DMS 273 treated with DMSO at 0.1 percent for 48 hours (cell line): ENCODE measurements at places on chromosomes 1 and 21.
A peak's percentile ranks its signal among the peaks of the same experiment; 100 is the strongest.

GRCh38 chr1:81838600-81839218, 38.0 kb downstream of the ADGRL2 start:
- DNase-seq: no peak

GRCh38 chr1:93804412-93804811, 74.6 kb downstream of the DNTTIP2 start:
- no peak for DNase-seq

DNA sequence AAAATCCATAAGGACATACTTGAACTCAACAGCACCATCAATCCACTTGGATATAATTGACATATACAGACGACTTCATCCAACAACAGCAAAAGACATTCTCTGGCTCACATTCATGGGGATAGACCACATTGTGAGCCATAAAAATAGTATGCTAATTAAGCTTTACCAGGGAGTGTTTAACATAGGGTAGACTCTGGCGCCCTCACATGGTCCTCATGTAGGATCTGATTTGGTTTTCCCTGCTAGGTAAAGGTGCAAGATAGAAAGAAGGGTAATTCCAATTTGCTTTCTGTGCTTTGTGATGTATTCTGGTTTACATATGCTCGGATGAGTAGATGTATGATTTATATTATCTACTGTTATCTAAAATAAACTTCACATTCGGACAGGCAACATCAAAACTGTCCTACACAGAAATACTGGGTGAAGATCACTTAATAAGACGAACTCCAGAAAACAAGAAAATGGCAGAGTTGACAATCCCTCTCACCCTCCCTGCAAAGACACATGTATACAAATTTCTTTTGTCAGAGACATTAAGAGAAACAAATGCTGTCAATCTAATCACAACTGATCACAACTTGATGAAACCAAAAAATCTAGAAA, 27.7 kb downstream of the CR1L start:
- peak; percentile 9 for DNase-seq

DNA sequence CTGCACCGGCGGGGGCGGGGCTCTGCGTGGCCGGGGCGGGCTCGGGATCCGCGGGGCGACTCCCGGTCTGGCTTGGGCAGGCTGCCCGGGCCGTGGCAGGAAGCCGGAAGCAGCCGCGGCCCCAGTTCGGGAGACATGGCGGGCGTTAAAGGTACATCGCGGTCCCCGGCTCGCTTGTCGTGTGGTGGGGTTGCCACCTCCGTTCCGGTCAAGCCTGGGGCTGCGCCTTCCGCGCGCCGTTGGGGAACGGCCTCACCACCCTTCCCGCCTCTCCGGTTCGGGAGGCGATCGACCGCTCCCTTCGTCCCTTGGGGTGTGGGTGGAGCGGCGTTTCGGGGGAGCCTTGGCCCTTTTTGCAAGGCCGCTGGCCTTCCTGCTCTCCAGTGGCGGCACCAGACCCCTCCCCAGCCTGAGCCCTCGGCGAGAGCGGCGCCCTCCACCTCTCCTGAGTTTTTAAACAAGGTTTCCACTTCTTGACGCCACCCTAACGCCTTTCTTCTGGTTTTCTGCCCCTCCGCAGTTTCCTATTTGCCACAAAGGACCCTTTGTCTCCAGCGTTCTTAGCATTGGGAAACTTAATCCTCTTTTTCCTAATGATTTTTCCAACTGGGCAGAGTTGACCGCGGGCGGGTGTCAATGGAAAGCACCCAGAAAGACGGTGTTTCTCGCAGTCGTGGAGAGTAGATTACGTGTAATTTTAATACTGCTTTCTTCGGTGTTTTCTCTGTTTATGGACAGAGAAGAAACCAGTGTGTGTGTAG, at the start of the genes LEPR and LEPROT:
Gene LEPR (plus strand): TSS at position 79 of the 761 bp plus-strand sequence. CDS start 144,898 bp downstream, outside the sequence.
Gene LEPROT (plus strand): TSS at position 79 of the 761 bp plus-strand sequence. CDS start 57 bp downstream, at position 136.
- peak; percentile 91 for DNase-seq

DNA sequence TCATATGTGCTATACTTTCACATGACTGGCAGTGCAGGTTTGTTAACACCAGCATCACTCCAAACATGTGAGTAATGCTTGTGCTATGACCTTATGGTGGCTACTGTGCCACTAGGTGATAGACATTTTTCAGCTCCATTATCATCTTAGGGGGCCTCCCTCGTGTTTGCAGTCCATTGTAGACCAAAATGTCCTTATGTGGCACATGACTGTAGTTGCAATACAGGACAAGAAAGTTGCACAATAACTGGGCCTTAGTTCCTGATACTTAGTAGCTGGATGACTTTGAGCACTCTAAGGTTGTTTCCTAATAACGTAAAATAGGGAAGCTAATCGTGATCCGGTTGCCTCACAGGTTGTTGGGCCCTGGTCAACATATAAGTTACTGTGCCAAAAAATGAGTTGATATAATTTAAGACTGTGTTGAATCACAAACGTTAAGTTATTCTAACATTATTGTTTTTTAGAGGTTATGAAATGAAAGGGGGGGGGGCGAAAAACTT, 511 bp upstream of the SNX27 start:
- no peak for DNase-seq

GRCh38 chr1:164630626-164631396, 71.8 kb downstream of the PBX1 start:
- no peak for DNase-seq

DNA sequence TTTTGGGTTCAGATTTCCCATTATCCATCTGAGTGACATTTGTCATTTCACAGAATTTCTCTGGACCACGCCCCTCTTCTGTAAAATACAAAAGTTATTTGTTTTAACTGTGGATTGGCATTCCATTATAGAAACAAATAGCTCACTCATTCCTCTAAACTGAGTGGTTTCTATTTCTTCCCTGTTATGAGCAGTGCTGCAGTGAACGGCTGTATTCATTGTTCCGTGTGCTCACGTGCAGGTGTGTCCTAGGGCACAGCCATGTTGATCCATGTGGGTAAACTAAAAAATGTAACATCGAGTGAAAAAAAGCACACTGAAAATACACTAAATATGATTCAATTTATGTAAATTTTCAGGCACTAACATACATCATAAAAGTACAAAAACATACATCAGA, 27.0 kb upstream of the IL12RB2 start:
- DNase-seq: no peak

GRCh38 chr21:31185663-31186062, 147.4 kb upstream of the KRTAP19-8 start:
- no peak for DNase-seq

DNA sequence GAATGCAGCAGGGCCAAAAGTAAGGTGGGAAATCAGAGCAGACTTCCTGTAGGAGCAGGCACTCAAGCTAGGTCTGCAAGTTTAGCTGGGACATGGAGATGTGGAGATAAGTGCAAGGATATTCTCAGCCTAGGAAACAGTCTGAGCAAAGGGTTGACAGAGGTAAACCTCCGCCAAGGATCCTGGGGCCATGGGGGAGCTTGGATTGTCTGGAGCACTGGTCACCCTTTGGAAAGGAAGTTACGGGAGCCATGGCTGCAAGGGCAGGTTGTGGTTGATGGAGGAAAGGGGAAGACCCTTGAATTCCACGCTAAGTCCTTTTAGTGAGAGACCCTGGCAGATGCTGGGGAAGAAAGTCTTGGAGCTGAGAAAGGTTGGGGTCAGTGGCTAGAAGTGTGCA, 150.9 kb downstream of the PTPRU start:
- no peak for DNase-seq

DNA sequence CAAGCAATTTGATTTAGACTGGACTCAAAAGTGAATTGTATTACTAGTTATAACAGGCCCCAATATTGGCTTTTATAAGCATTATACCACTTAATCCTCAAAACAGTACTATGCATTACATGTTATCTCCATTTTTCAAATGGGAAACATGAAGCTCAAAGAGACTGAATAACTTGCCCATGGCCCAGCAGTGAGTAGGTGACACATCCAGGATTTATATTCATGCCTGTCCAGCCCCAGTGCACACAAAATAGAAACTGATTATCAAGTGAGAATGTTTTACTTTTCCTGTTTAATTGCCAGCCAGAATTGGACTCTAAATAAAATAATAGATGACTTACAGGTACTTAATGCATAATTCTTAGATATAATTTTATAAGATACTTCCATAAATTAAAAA, 82.9 kb downstream of the NIBAN1 start:
- DNase-seq: no peak

DNA sequence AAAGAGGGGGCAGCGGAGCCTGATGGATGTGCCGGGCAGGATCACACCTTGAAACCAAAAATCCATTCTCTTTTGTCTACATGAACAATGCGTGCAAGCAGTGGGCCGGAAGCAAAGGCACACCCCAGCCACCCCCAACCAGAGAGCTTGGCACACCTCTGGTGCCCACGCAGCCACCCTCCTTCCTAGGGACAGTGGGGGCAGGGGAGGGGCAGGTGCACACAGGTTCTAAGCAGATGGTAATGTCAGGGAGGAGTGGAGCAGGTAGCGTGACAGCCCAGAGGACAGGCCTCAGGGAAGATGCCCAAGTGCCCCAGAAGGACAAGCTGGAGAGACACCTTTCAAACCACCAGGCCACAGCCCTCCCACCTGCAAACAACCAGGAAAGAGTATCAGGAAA, 36.5 kb downstream of the SYF2 start:
- no peak for DNase-seq

DNA sequence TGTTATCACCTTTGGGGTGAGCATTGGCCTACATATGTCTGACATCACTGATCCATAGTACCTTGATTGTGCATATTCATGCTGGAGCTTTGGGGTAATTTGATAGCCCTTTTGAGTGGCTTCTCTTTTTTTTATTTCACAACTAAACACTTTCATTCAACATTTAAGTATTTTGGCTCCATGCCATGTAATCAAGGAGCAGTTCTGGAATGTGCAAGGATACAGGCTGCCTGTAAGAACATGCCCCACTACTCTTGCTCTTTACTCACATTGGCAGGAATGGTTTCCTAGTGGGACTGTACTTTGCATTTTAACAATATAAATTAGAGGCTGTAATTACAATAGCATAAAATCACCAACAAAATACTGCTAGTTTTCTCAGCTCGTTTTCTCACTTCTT, 300.7 kb upstream of the SPAG17 start:
- DNase-seq: no peak
